Placental epithelial cell (primary cell): ENCODE measurements at places on chromosomes 4 and X. TPM values are rescaled to one million over a fixed set of nuclear protein-coding genes. Genes with fewer than 3 reads are reported as not detected.

Gene ZCCHC12
- total RNA-seq, result under 0.01 TPM in 1 of 2 replicates, not detected in the other

Gene FRMD7
- under 0.01 TPM in 1 of 2 replicates, not detected in the other for total RNA-seq

Gene GPR82
- not detected in 2 replicates for total RNA-seq

Gene PCDH11X
- total RNA-seq, result 0.65 and 1.6 TPM in 2 replicates

Gene NWD2
- under 0.01 TPM in 2 replicates for total RNA-seq

Gene GABRE
- total RNA-seq, result 5.4 and 11.0 TPM in 2 replicates

Gene KLB
- 0.39 and 0.54 TPM in 2 replicates for total RNA-seq

Gene UGT2A3
- total RNA-seq, result not detected in 2 replicates

Gene NAA11
- total RNA-seq, result not detected in 2 replicates

Gene TBC1D8B
- 7.9 and 8.8 TPM in 2 replicates for total RNA-seq

Gene UGT2A1
- total RNA-seq, result not detected in 2 replicates

Gene DGKK
- not detected in 2 replicates for total RNA-seq

Gene ABCG2
- total RNA-seq, result 0.79 and 5.2 TPM in 2 replicates

Gene NPNT
- 0.22 and 0.39 TPM in 2 replicates for total RNA-seq

Gene CCNB3
- total RNA-seq, result 0.22 and 0.39 TPM in 2 replicates

Gene RASSF6
- 0.33 and 0.39 TPM in 2 replicates for total RNA-seq

Gene RHOXF2B
- not detected in 2 replicates for total RNA-seq
